Activated CD4-positive, CD25-positive, alpha-beta regulatory T cell (primary cell): ENCODE measurements at places on chromosomes 11 and 22.
A peak's percentile ranks its signal among the peaks of the same experiment; 100 is the strongest.

GRCh38 chr11:3207526-3208189 is 11.0 kb downstream of the MRGPRG start:
- no peak for DNase-seq

GRCh38 chr11:12696911-12697581 is 22.8 kb downstream of the TEAD1 start:
- DNase-seq, result no peak

DNA sequence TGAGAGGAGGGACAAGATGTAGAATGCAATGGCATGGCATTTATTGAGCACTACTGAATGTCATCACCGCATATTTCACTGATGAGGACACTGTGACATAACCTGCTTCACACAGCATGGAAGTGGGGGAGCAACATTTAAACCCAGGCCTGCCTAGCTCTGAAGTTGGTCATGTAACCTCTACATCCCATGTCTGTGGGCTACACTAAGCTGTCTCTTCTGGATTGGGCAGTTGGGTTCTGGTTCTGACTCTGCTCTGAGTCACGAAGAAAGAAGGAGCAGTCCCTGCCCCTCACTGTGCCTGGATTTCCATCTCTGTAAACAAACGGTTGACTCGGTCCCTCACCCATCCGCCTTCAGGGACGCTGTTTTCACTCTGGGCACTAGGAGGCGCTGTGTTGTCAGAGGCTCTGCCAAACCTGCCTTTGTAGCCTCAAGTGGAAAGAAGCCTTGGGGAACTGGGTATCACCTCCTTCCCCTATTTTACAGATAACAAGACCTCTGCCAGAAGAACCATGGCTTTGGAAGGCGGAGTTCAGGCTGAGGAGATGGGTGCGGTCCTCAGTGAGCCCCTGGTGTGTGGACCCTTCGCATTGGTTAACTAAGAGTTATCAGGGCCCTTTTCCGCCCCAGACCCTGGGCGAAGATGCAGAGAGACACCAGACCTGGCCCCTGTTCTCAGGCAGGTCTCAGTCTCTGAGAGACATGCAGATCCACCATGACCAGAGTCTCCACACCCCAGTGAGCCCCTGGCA is 12.7 kb upstream of the ARHGEF17 start:
- DNase-seq, result peak; percentile 62

DNA sequence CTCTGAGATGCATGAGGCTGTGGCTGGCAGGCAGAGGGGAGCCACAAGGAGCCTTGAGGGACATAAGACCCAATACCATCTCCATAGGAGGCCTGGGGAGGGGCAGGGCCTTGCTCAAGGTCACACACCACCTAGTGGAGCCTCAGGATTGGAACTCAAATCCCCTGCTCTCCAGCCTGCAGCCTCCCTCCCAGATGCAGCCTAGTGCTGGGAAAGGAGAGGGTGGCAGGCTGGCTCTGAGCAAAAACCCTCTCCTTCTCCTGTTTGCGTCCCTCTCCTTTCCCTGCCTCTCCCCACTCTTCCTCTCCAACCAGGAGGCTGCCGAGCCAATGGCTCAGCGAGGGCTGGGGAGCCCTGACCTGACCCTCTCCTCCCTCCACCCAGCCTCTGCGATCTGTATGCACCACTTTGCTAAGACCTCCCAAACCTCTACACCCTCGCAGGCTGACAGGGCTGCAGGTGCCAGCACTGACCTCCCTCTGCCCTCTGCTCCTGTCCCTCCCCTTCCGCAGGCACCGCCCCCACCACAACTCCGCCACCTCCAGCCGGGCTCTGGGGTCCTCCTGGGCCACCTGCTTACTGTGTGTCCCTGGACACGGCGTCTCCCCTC is 14.7 kb downstream of the IGLL1 start:
- no peak for DNase-seq

DNA sequence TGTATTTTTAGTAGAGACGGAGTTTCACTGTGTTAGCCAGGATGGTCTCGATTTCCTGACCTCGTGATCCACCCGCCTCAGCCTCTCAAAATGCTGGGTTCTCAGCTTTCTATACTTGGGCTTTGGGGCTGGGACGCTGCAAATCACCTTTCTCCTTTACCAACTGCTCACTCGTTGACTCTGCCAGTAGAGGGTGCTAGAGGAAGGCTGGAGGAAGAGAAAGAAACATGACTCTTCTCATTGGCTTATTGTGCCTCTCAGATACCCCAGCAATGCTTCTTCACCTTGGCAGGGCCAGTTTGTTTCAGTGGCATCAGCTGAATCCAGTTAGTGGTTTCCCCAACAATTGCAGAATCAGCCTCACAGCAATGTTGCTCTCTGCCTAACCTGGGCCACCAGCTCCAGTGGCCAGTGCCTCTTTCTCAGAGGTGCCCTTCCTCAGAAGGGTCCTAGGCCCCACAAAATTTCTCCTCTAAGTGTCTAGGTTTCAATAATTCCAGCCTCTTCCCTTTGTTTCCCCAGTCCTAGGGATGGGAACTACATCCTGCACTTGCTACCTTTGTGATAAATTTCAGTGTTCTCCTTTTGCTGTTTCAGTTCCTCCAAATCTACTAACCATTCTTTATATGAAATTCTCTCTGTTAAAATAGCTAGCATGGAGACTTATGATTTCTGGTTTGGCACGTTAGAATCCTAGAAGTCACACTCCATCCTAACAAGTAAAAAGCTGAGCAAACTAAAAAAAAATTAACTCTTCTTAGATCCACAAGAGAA is 71.5 kb upstream of the VSTM5 start:
- no peak for DNase-seq

- DNase-seq, result no peak
Observed at GRCh38 chr11:124725719-124726105, 14.0 kb upstream of the NRGN start.

DNA sequence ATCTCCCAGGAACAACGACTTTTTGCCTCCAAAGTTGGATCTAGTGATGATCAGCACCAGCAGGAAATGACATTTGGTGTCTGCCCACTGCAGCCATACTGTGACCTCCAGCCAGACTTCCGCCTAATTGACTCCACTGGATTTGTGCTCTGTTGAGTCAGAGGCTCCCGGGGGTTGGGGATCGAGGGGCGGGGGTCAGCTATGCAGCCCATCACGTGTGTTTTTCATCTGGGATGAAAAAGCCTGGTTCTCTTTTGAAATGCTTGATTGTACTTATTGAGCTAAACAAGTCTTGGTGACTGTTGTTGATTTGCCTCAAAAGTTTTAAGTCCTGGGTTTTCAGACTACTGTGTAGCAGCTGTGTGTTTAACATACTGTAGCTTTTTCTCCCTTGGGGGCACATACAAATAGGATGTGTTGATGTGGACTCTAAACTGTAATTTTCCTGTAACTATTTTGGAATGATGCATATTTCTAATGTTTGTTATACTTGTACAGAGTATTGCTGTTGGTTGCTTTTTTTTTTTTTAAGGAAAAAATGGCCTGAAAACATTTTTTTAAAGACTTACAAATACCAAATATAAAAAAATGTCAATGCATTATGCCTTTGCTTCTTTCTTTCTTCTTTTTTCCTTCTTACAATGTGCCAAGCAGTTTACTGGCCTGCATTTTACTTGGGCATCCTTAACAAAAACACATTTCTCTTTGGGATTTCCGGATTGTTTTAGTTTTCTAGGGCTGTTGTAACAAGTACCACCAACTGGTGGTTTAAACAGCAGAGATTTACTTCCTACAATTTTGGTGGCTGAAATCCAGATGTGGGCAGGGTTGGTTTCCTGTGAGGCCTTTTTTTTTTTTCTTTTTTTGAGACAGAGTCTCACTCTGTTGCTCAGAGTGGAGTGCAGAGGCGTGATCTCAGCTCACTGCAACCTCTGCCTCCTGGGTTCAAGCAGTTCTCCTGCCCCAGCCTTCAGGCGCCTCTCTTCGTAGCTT is 46.1 kb upstream of the OR4B1 start:
- no peak for DNase-seq

GRCh38 chr11:72773291-72773690 is 20.6 kb downstream of the STARD10 start:
- DNase-seq, result no peak

- DNase-seq, result no peak
Observed at GRCh38 chr11:103536335-103536722, 427.1 kb downstream of the DYNC2H1 start.

DNA sequence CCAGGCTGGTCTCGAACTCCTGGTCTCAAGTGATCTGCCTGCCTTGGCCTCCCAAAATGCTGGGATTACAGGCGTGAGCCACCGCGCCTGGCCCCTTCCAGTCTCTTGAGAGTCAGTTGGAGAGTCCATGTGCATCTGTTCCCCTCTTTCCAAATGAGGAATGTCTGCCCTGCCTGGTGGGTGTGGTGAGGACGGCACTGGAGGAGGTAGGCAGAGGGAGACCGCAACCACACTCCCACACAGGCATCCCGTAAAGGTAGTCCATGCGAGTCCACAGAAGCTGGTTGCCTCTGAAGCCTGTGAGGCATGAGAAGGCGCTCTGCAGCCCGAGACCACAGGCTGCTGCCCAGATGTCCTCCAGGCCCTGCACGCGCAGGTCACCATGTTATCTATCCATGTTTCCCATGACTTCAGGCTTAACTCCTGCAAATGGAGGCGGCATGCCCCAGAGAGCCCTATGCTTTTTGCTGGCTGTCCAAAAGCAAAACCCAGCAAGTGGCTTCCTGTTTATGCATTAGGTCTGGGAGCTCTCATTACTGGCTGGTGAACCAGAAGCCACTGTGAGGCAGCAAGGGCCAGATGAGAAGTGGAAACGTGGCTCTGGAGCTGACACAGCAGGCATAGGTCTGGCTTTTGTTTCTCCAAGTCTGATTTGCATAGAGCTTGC is 43.4 kb downstream of the GRIK4 start:
- DNase-seq, result no peak

DNA sequence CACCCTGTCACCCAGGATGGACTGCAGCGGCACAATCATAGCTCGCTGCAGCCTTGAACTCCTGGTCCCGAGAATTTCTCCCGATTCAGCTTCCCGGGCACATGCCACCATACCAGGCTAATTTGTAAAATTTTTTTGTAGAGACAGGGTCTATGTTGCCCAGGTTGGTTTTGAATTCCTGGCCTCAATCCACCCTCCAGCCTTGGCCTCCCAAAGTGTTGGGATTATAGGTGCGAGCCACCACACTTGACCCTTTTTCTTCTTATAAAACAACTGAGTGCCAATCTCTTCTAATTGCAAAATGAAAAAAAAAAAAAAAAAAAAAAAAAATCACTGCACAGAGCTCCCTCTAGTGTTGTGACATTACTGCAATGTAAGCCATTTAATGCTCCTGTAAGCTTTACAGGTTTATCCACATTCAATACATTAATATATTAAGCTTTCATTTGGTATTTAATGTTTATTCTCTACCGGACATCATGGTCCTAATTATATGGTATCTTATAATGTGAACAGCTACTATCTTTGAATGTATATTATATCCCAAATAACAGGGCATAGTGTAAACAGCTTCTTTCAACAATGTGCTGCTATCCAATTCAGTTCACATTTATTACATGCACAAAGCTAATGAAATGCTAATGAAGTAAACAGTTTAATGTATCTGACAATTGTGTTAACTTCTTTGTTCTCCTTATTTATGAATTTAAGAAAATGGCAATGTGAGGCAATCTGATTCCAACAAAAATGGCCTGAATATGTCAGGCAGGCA is 44.6 kb downstream of the COPB1 start:
- DNase-seq, result no peak

DNA sequence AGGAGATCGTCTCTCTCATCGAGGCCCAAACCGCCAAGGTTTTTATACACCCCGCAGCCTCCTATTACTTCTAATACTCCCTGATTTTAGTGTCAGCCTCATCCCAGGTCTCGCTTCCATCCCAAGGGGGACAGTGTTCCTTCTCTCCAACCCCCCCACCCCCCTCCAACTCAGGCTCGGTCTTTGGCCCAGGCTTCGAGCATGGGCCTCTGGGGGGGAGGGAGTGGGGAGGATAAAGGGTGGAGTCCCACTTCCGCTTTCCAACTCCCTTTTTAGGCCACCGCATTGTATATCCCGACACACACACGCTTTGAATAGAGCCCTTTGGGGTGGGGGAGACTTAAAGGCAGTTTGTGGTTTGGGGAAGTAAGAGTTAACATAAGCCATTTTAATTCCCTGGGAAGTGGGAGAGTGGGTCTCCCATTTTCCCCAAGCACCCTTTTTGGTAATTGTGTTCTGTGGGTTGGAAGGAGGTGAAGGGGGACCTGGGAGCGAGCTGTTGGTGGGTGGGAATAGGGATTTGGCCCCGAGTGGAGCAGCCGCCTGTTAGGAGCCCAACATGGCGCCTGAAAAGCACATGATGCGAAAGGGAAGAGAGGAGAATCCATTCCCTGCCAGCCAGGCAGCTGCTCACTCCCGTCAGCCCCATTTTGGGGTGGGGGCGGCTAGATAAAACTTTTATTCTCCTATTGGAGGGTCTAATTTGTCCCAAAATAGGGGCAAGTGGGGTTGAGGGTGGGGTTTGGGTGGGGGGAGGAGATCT is 844 bp downstream of the PCF11 start:
- DNase-seq, result peak; percentile 7

DNA sequence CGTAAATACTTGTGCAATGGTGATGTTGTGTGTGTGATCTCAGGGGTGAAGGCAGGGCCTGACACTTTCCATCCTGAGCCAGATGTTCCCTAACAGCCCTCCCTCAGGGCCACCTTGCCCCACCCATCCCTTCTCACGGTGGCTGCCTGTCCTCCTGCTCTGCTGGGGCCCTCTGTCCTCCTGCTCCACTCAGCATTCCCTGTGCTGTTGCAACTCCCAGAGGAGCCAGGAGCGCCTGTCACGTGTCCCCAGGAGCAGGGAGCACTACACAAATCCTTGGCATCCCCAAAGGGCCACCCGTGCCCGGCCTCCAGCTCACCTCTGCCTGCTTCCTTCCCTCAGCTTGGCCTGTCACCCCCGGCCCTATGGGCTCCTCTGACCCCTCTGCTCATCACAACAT is 10.2 kb upstream of the CSNK1E start:
- no peak for DNase-seq

- no peak for DNase-seq
Observed at GRCh38 chr22:45882881-45883810, 93.8 kb downstream of the WNT7B start.

GRCh38 chr22:49014227-49015201 is 813.2 kb downstream of the BRD1 start:
- DNase-seq, result no peak

DNA sequence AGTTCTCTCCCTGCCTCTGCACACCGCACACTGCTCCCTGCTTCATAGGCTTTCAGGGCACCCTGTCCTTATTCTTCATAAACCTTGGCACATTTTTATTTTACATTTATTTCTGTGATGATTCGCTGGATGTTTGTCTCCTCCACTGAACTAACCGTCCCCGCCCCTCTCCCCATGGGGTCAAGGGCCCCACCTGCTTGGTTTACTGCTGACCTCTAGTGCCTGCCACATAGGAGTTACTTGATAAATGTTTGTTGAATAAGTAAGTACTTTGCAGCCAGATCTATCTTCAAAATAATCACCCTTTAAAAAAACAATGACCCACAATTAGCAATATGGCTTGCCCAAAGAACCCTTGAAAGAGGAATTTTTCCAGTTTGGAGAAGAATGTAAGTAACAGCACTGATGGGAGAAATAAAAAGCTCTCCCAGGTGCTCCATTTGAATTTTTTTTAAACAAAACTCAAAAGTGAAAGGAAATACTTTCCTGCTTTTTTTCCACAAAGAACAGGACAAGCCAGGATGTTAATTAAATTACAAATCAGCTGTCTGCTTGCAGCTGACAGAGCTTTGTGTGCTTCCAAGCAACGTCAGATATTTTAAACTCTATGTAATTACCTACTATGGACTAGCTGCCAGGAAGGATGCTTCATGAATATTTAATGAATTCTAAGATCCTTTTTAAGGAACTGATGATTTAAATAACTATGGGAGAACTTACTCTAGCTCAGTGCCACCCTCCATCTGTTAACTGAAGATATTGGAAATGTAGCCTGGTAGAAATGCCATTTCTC is 1083.6 kb downstream of the DLG2 start:
- no peak for DNase-seq
